ENCODE measurements at places on chromosomes 7 and 10.

GRCh38 chr7:141562543-141562942, 11.3 kb downstream of the AGK start:
- DNase-seq: no peak

DNA sequence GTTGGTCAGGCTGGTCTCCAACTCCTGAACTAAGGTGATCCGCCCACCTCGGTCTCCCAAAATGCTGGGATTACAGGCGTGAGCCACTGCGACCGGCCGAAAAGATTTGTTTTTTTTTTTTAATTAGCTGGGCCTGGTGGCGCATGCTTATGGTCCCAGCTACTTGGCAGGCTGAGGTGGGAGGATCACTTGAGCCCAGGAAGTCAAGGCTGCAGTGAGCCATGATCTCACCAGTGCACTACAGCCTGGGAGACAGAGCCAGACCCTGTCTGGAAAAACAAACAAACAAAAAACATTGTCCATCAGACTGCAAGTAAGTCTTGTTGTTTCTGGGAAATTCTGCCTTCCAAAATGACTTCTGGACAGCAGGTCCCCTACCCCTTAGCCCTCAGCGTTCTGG, 16.3 kb upstream of the ZNF212 start:
- no peak for DNase-seq

DNA sequence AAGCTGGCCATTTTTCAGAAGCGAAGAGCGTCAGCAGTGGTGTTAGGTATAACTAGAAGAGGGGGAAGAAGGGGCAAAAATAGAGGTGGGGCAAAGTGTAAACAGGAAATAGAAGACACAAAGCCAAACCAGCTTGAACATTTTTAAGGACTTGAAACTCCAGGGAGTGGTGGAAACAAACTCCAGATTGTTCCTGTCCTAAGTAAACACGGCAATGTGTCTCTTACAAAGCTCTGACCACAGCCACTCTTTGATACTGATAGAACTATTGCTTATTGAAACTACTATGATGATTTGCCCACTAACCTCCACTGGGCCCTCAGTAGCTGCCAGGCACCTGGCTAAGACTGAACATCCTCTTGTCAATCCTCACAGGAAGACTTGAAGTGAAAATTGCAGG, 20.8 kb upstream of the CDH23 start:
- no peak for DNase-seq

GRCh38 chr10:87541114-87541513, 36.4 kb downstream of the MINPP1 start:
- no peak for DNase-seq

DNA sequence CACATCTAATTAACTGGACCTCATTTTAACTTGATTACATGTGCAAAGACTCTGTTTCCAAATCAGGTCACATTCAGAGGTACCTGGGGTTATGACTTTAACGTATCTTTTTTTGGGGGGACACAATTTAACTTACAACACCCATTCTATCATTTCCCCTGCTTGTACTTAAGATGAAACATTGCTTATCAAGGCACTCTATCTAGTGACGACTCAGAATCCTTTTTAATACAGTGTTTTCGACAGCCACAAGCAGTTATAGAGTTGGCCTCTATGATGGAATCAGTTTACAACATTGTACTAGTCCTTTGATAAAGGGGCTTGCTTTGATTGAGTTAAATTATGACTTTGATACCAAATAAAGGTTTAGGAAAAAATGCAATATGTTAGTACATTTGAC, 22.7 kb downstream of the BBS9 start:
- no peak for DNase-seq

- DNase-seq: peak; percentile 19
Observed at GRCh38 chr7:36686499-36686898, 37.8 kb downstream of the AOAH start.

- DNase-seq: no peak
Observed at GRCh38 chr10:114060456-114060855, 16.8 kb downstream of the ADRB1 start.

- no peak for DNase-seq
Observed at GRCh38 chr10:71333129-71333887, 14.2 kb downstream of the SLC29A3 start.

GRCh38 chr7:148702876-148703670, 4.4 kb downstream of the CUL1 start:
- DNase-seq: no peak

- DNase-seq: no peak
Observed at GRCh38 chr7:130703851-130704250, 17.5 kb upstream of the TSGA13 start.

DNA sequence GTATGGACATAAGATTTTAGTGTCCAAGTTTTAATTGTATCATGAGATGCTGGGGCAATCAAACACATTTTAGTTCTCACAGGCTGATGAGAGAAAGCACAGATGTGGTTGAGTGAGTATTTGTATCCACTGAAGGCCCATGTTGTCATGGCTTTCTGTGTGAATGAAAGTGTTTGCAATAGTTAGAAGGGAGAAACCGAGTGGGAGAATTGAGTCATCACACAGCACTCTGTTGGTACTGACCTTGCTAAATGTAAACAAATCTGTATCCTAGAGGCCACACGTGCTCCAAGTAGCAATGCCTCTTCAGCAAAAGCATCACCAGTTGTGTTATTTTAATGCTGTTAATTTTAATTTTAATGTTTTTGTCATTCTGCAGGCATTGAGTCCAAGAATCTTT, 121.2 kb downstream of the EMX2 start:
- DNase-seq: peak; percentile 33

DNA sequence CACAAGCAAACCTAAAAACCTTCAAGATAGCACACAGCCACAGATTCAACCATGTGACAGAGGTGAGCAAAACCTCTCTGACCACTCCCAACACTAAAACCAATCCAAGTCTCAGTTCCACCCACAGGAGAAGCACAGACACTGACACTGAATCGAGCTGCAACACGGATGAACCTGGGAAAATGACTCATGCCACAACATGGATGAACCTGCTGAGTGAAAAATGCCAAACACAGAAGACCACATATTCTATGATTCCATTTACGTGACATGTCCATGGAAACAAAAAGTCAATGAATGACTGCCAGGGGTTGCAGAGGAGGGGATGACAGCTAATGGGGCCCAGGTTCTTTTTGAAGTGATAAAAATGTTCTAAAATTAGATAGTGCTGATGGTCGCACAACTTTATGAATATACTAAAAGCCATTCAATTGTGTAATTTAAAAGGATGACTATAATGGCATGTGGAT, 22.0 kb downstream of the CYTH3 start:
- DNase-seq: no peak

DNA sequence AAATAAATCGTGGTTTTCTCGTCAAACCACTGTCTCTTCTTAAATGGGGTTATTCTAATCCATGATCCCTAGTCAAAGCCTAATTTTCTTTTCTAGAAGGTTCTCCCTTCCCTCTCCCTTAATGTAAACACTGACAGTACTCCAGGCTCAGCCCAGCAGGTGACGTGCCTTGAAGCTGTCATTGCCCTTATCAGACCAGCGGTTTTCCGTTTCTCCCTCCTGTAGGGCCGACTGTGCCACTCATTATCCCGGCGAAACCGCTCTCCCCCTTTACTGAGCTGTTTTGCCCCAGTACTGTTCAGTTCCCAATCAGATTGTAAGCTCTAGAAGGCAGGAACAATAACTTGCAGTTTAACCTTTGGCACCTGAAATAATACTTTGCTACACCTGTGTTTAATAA, 153.5 kb upstream of the RHEB start:
- DNase-seq: no peak

DNA sequence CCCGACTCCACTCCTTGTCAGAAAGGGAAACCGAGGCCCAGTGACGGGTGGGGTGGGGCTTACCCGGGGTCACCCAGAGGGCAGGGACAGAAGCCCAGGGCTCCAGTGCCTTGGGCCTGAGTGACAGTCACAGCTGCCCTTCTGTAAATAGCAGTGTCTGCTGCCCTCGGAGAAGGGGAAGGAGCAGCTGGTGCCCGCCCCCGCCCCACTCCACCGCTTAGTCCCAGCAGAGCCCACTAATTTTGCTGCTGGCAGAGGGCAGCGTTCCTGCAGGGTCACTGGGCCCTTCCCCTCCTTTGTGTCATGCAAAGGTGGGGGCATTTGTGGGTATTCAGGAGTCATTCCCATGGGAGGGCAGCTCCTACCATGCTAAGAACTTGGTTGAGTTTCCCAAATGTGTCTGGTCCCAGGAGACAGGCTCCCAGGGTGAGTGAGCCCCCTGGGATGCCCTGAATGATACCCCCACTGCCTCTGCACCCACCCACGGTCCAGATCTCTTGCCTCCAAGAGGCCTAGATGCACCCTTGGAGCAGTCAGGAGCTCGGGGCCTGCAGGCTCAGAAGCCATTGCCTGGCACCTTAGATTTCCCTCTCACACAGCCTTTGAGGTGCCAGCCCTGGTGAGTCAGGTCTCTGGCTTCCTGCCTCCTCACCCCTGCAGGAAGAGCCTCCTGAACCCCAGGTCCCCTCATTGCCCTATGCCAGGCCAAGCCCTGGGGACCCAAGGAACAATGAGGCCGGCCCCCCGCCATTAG, 17.2 kb downstream of the SH2B2 start:
- no peak for DNase-seq

- no peak for DNase-seq
Observed at GRCh38 chr7:37987732-37988131, 67.3 kb downstream of the EPDR1 start.

- no peak for DNase-seq
Observed at GRCh38 chr10:110491346-110491745, 6.4 kb upstream of the DUSP5 start.

DNA sequence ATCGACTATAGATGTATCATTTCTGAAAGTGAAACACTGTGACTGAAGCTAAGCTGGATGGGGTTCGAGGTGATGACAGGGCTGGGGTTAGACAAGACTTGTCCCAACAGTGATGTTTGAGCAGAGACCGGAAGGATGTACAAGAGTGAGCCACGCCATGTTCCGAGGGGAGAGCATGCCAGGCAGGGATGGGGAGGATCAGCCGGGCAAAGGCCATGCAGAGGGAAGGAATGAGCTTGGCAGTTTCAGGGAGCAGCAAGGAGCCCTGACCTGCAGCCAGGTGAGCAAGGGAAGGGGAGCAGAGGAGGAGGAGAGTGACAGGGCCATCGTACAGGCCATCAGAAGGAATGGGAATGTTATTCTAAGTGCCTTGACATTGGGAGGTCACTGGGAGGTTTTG, 114.9 kb upstream of the GPR26 start:
- no peak for DNase-seq

DNA sequence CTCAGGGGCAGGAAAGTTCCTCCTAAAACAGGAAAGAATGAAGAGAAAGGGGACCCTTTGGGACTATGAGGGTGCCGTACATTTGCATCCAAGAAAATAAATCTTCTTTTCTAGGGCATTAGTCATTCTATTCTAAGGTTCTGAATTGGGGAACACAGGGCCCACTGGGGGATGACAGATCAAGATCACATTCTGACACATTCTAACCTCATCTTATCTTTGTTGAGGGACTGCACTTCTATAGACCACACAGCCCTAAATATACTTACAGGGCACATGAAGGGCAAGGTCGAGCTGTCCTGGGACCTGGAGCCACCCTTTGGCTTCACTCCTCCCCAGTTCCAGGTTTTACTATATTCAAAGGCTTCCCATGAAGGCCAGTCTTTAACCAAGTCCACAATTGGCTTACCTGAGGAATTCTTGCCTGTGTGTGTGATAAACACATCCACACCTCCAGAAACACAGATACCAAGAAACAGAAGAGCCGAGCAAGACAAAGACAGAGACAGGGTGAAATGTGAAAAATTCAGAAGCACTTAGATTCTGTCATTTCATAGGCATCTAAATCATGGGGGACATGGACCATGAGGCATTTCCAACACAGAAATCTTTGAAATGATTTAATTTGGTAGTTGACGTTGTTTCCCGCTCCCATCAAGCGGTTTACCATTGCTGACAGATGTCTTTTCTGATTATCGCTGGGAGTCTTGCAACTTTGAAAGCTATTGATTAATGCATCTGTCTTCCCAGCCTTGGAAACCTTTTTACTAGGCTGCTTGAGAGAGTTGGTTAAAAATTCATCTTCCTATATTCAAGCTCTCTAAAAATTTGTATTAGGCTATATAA, 75.8 kb downstream of the CCDC71L start:
- no peak for DNase-seq

GRCh38 chr7:100483722-100484672, at the start of gene NYAP1:
Gene NYAP1, plus strand, starts transcription at chr7:100483927. Its CDS starts 1,385 bp downstream, at chr7:100485312.
- no peak for DNase-seq

DNA sequence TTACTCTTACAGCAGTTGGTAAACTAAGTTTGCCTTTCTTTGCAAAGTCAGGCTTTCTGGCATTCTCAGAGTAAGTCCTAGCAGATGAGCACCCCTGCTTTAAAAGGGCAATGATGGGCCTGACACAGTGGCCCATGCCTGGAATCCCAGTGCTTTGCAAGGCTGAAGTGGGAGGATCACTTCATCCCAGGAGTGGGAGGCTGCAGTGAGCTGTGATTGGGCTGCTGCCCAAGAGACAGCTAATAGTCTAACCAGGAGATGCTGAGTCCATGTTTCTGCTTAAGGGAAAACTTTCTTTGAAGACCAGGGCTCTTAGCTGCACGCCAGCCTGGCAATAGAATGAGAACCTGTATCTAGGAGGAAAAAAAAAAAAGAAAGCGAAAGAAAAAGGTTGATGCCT, 100.2 kb upstream of the MPP7 start:
- no peak for DNase-seq

DNA sequence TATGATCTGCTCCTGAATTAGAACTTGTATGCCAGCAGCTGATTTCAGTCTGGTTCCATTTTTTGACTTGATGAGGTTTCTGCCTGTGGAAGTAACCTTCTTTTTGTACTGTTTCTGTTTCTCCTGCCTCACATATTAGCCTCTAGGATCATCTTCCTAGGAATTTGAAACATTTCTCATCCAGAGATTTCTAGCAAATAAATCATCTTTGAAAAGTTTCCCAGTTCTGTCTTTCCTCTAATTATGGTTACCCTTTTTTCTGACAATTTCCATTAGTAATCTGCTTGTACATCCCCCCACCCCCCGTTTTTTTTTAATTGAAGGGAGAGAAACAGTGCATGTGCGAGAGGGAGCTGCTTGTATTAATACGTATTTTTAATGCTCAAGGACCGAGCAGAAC, 92.2 kb downstream of the NRF1 start:
- no peak for DNase-seq

- no peak for DNase-seq
Observed at GRCh38 chr7:28246921-28247461, 66.4 kb upstream of the JAZF1 start.

DNA sequence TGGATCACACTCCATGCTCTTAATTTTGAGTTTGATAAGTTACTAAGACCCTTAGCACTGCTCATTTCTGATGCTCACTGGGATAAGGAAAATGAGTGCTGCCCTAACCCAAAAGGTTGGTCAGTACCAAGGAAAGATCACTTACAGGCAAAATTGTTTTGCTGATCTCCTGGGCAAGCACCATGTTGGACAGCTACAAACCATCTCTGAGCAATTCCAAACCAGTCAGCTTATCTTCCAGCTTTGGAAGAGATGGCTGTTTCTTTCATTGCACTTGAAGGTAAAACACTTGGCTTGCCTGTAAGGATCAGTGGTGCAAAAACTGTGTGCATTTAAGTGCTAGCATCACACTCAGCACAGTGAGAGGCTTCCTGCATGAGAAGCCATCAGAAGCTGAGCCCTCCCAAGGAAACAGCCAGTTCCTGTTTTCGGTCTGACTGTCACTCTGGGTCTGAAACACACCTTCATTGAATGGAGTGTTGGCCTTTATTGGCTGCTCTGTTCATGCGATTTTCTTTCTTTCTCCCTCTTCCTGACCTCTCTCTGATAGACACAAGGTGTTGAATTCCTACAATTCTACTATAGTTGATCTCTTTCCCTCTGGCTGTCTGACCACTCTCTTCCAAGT, 126.4 kb upstream of the GHITM start:
- no peak for DNase-seq
